SK-N-SH (cell line): ENCODE measurements at places on chromosomes 2 and 18.

DNA sequence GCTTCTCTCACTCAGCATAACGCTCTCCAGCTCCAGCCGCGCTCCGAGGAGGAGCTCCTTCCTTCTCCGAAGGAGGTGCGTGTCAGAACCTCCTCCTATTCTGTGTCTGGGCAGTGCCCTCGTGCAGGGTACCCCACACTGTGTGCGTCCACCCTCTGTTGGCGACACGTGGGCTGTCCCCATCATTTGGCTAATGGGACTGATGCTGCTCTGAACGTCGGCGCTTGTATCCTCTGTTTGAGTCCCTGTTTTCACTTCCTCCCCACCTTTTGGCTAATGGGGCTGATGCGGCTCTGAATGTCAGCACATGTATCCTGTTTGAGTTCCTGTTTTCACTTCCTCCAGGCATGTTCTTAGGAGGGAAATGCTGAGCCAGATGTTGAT lies 22.2 kb downstream of the KCNG2 start:
- no peak for DNase-seq

GRCh38 chr18:23238152-23238531 lies 102.9 kb downstream of the CABLES1 start:
- no peak for DNase-seq

DNA sequence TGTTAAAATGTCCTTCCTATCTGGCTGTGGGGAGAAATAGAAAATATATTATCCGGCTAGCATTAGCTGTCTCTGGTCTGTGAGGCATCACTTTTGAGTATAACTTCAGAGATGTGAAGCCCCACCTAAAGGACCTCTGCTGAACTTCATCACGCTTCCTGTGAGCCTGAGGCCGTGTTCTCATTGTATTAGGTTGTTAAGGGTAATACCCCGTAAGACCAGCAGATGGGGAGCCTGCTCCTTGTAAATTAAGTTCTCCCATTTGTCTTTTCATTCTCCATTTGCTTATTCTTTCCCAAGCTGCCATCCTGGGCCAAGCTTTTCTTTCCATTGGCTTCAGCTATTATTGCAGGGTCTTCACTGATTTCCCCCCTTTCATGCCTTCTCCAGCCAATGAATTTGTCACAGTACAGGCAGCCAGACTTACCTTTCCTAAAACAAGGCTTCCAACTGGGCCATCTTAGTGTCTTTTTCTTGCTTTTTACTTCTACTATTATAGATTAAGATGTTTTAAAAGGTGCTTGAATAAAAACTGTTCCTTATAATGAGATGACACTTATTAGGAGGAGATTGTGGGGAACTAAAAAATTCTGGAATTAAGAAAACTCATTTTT lies 12.4 kb downstream of the NIF3L1 start:
- peak; percentile 79 for DNase-seq

DNA sequence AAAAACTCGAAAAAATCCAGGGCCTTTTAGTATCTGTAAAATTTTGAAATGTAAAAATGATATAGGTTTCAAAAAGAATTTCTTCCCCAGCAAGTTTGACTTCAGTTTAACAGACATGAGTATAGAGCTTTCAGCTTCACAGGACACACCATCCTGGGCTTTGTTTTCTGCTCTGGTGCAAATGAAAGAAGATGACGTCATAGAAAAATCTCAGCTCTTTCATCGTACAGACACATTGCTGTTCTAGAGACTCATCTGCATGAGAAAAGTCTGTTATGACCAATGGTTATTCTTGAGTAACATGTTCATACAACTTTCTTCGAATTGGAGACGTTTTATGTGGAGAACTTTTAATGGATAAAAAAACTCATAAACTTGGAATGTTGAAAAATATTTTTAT lies 111.7 kb upstream of the DYNAP start:
- no peak for DNase-seq

DNA sequence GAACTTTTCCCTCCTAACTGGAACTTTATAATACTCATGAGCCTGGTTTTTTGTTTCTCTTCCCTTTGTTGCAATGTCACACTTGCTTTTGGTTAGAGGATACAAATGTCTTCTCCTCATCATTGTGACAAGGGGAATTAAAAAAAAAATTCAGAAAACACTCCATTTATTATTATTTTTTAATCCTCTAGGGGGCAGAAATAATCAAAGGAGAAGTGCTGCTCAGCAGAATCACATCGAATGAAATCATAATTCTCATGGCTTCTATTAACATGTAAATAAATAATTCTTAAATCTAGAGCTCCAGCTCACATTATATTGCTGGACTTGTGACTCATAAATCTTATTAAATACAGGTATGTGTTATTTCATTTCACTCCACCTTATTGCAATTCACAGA lies 273.8 kb downstream of the TRIB2 start:
- no peak for DNase-seq
